GOT3 (cell line): ENCODE measurements at places on chromosomes 3 and 15.

GRCh38 chr15:75721923-75722870 is 9.5 kb upstream of the CSPG4 start:
- DNase-seq = no peak

- no peak for DNase-seq
Observed at GRCh38 chr15:62445244-62445643, 280.2 kb upstream of the C2CD4B start.

GRCh38 chr15:75677465-75678323 is 30.0 kb downstream of the SNX33 start:
- DNase-seq = no peak

DNA sequence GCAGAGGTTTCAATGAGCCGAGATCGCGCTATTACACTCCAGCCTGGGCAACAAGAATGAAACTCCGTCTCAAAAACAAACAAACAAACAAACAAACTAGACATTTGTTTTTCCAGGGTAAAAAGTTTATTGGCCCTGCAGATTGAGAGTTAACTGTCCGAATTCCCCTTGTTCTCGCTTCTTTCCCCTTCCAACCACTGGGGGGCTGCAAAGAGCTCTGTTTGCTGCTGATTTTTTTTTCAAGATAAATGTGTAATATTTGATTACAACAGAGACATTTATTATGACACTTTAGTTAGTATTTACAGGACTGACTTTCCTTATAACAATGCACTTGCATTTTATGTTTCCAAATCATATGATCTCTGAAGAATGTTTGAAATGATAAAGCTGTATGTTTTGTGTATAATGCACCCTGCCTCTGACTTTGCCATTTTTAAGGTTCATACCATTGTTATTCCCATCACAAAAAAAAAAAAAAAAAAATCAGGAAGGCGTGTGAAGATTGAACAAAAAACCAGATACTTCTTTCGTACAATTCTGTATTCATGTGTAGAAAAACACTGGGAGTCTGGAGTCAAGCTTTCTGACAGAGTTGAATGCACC is 2.8 kb downstream of the CLSTN2 start:
- peak; percentile 43 for DNase-seq
